NCI-H1436 treated with DMSO at 0.1 percent for 48 hours (cell line): ENCODE measurements at places on chromosomes 3 and 15.

DNA sequence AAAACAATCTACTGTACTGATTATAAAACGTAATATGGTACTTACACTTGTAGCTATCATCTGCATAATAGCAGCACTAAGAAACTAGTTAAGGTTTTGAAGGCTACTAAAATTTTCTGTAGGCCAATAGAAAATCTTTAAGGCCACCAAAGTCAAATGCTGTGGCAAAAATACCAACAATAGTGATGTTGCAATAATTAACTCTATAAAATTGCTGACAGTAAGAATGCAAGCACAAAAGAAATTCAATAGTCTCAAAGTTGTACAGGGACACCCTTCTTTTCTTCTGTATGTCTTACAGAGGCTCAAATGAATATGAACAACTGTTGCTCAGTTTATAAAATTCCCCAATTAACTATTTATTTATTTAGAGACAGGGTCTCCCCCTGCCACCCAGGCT lies 62.0 kb downstream of the TMCC1 start:
- no peak for DNase-seq

DNA sequence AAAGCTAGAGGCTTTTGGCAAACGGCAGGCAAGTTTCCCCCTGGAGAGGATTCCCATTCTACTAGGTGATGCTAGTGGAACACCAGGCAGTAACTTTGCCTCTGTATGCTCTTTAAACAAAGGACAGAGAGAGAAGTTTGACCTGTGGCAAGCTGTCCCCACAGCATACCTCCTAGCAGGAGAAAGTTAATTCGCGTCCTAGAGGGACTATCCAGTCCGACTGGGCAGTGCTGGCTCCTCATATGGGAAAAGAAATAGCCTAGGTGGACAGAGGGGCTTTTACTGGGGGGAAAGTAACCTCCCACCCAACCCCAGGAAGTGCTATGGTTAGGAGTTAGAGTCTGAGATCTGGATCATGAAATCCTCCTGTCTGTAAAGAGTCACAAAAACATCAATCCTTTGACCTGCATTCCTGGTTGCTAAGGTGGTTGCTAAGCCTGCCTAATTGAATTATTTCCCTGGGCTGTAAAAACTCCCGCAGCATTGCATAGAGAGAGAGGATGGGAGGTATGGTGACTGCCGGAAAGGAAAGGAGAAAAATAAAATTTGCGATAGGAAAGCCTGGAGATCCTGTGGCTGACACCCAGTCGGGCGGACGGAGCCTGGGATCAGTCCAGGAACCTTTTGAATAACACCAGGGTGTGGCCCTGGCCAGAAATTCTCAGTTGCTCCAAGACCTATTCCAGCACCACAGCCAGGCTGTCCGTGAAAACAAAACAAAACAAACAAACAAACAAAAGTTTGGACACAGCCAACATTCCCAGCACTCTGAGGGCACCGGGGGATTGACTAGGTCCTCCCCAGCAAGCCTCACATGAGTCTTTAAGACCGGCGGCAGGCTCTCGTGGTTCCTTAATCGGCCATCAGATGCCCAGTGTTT lies 67.7 kb upstream of the ATP11B start:
- no peak for DNase-seq

- no peak for DNase-seq
These were observed 107.4 kb downstream of the GREM1 start for GRCh38 chr15:32825219-32825618.

DNA sequence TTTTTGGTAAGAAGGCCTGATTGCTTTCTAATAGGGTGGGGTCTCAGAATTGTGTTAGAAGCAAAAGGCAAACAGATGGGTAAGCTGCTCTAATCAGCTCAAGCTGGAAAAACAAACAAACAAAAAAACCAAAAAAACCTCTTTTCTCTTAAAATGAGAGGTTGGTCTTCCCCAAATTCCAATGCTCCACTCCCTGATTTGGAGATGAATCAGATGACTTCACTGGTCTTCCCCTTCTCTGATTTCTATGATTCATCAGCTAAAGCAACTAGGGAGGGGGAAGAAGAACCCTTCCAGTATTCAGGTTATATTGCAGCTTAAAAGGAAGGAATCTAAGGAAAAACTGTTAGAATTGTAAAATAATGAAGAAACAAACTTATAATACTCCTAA lies 9.6 kb upstream of the ANXA2 start:
- no peak for DNase-seq

- no peak for DNase-seq
These were observed 90.7 kb downstream of the TMEM266 start for GRCh38 chr15:76150513-76150912.

GRCh38 chr3:23116081-23116837 lies 86.9 kb upstream of the UBE2E2 start:
- no peak for DNase-seq

DNA sequence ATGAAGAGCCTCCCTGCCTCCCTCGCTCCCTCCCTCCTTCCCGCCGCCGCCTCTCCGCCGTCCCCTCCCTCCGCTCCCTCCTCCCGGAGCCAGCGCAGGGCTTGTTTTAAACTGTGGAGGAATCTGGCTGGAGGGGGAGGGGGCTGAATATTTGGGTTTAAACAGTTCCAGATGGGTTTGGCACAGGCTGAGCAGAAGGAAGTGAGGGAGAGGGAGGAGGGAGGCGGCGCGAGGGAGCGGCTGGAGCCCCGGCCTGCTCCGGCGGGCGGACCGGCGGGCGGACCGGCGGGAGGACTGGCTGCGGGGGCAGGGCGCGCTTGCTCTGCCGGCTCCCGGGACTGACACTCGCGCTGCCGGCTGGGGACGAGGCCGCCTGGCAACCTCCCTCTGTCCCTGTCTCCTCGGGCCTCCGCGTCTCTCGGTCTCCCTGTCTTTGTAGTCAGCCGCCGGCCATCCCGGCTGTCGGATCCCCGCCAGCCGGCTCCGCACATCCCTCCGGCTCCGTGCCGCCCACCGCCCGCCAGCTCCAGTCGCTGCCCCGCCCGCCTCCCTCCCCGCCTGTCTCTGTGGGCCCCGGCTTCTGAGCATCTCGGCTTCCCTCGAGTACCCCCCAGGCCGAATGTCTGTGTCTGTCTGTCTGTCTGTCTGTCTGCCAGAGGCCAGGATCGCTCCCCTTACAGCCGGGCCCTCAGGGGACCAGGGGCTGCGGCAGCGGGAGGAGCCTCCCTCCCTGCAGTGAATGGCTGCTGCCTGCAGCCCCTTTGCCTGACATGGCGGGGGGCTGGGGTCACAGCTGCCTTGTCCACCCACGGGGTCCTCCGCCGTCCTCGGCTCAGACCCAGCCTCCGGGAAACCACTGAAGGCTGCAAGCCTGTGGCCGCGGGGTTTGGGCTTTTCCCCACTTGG lies 7.6 kb downstream of the EPHB3 start:
- DNase-seq = no peak

DNA sequence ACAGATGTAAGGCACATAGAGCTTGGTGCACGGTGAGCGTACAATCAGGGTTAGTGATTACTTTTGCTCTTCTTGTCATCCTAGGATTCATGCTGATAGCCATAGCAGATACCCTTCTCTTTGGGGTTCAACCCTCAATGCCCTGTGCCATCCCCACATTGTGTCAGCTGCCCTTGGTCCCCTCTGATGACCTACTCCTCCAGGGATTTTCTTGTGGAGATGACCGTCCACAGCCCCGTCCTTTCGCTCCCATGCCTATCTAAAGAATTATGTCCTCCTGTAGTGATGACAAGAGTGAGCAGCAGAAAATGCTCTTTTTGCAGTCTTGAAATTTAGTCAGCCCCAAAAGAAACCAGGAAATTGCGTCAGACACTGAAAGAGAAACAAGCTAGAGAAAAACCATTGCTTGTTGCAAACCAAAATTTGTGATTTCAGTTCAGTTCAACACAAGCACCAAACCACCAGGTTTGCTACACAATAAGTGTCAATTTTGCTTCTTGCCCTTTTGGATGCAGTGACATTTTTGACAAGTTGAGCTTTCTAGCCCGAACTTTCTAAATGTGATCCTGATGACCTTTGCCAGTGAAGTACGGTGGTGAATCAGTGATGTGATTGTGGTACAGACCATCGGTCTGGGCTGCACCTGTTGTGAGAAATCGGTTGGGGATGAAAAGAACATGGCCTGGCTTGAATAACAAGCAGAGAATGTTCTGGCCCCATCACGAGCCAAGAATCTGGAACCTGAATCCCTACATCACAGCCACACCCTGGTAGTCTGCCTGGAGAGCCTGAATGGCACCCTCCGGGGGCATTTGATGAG lies 41.3 kb downstream of the CMTM7 start:
- no peak for DNase-seq

DNA sequence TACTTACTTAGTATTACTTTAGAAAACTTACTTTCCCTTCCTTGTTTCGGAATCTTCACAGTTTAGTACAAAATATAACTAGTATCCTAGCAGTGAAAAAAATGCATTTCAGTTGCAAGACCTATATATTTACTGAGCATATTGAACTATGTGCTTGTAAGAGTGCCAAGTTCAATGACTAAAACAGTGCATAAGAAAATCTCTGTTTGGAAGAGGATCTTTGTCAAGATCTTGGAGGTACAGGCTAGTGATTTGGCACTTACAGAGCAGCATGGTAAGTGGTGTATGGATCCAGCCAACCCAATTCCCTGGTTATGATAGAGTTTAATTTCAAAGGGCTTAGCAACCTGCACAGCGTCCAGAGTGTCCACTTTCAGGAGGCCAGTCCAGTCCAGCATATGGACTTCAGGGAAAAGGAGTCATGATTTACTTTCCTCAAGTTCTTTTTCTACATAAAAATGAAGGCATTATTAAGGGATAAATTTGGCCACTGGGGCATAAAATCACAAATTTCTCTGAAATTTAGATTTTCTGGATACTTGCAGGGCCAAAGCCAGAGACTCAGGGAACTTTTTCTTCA lies 625.8 kb upstream of the BCHE start:
- DNase-seq = no peak

- no peak for DNase-seq
These were observed 11.5 kb downstream of the PARP16 start for GRCh38 chr15:65275104-65275727.

DNA sequence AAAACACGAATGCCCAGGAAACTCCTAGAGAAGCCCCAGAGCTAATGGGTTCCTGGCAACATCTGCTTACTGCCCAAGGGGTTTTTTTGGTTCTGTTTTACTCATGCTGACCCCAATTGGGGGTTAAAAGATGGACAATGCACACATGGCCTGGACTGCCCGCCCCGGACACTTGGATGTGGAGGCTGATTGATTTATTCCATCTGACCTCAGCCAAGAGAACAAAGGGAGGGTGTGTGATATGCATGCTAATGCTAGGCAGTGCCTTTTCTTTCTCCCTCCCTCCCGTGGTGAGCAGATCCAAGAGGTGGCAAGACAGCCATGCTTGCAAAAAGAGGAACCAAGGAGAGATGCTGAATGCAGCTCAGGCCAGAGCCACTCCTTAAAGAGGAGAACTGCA lies 3.3 kb upstream of the LRTM1 start:
- DNase-seq = no peak

GRCh38 chr3:56368846-56369245 lies 99.4 kb downstream of the ERC2 start:
- DNase-seq = no peak

DNA sequence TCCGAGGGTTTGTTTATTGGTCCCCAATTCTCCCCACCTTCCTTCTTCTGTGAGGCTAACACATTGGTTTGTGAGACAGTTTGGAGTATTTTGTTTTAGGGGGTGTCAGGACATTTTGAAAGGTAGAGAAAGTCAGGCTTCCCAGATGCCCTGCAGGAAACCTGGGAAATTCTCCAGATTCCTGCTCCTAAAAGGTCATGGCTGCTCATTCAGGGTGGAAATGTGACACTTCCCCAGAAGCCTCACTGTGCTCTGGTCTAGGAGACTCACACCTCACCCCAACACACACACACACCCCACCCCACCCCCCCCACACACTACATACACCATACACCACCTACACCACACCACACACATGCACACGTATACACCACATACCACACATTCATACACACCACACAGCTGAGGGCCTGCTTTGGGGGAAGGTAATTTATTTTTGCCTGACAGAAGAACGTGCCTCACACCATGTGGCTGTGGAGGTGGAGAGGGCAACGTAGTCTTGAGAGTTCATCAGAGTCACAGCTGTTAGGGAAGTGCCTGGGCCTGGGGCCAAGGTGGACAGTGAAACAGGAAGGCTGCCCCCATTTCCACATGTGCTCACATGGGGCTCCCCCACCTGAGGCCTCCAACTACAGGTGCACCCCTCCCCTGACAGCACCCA lies 40.4 kb upstream of the LIMD1 start:
- no peak for DNase-seq

DNA sequence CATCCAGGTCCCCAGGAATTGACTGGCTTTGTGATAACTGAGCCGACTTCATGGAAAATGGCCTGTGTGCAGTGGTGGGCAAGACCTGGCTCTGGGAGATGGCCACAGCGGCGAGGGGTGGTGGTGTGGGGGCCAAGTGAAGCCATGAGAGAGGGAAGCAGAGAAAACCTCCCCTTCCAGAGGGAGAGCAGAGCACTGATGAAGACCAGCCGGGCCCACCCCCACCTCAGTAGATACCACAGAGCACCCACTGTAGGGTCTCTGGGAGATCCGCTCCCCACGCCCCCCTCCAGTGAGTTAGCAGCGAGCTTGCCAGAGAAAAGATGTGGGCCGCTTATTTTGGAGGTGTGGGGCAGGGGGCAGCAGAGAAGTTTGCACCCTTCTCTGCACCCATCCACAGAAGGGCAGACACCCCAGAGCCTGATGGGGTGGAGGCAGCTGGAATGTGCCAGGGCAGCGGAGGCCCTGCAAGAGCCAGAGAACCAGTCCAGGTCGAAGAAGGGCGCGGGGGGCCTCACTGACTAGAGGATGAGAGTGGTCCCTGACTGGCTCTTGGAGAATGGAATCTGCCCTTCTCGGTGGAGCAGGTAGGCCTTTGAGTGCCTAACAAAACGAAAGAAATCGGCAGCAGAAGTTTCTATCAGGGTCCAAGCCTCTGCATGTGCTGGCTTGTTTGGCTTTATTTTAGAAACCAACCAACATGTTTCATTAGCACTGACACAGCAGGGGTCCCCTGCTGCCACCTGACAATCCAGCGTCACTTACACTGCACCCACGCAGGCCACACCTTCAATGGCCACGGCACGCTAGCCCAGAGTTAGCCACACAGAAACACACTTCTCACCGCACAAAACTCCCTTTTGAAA lies 28.3 kb downstream of the MELTF start:
- no peak for DNase-seq

- no peak for DNase-seq
These were observed 100.1 kb upstream of the MRPS22 start for GRCh38 chr3:139243710-139244109.

DNA sequence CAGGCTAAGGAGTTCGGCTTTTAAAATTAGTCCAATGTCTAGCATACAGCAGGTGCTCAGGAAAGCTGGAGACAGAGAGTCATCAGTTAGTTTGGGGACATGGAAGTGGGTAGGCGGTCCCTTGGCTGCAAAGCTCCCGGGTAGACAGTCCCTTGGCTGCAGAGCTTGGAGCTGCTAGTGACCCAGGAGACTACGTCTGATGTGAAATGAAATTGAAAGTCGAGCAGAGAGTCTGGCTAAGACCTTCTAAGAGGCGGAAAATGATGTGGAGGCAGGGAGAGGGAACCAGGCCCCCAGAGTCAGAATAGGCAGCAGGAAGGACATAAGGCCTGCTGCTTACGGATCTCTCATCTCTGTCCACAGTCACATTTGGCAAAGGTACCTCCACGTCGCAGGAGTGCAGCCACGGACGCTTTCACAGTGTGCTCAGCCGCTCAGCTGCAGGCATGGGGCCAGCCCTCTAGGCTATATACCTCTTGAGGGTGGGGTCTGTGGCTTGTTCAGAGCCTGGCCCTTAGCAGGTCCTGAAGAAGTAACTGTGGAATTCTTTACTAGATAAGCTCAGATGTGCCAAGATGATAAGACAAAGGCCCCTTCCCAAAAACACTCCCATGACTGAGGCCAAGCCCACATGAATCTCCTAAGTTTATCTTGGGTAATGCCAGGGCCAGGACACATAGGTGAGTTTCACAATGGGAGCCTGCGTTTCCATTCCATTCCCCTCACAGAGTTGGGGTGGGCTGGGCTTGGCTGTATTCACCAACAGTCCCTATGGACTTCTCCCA lies 131.7 kb downstream of the XXYLT1 start:
- DNase-seq = no peak
